Neural crest cell (in vitro differentiated cells): ENCODE measurements at places on chromosomes 11 and 22.

DNA sequence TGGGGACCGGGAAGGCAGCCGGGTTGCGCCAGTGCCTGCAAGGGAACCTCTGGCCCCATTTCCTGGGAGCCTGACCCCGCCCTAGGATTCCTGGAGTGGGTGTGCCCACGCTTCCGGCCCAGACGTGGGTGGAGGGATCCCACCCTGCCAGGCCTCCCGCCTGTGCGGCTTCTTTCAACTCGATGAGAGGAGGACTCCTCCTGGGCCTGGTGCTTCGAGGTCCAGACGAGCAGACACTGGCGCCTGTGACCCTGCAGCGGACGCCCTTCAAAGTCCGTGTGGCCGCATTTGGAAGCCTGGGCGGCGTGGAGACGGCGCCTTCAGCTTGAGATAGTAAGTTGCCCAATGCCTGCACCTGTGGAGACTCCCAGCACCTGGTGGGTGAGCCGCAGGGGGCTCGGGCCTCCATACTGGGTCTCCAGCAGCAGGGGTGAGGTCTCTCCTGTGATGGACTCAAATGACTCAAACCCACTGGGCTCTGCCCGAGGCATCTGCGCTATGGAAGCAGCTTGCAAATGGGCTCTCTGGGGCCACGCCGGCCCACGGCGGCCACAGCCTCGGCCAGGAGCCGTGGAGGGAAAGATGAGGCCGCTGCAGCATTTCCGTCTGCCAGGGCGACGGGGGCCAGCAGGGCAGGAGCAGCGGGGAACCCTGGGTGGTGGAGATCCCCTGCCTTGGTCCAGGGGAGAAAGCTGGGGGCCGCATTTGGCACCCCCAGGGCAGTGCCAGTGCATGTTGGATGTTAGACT is 64.3 kb upstream of the PPARA start:
- no peak for DNase-seq

GRCh38 chr11:7587712-7588111 is 73.9 kb downstream of the PPFIBP2 start:
- no peak for DNase-seq

DNA sequence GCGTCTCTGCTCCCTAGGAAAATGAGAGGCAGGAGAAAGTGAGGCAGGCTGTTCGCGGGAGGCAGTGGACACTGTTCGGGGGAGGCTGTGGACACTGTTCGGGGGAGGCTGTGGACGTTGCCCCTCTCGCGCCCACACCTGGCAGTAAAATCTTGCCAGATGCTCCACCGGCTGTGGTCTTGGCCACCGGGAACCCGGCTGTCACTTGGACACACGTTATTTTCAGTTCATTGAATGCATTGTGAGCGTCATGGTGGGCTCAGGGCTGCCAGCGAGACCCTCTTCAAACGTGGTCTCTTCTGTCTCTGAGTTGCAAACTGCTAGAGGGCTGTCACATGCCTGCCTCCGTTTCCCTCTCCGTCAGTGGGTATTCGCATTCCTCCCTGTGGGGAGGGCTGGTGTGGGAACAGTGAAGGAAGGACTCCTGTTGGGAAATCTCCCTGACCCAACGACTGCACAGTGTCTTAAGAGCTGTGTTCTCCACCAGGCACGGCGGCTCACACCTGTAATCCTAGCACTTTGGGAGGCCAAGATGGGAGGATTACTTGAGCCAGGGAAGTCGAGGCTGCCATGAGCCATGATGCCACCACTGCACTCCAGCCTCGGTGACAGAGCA is 1.4 kb downstream of the PRR5 start:
- DNase-seq: no peak

DNA sequence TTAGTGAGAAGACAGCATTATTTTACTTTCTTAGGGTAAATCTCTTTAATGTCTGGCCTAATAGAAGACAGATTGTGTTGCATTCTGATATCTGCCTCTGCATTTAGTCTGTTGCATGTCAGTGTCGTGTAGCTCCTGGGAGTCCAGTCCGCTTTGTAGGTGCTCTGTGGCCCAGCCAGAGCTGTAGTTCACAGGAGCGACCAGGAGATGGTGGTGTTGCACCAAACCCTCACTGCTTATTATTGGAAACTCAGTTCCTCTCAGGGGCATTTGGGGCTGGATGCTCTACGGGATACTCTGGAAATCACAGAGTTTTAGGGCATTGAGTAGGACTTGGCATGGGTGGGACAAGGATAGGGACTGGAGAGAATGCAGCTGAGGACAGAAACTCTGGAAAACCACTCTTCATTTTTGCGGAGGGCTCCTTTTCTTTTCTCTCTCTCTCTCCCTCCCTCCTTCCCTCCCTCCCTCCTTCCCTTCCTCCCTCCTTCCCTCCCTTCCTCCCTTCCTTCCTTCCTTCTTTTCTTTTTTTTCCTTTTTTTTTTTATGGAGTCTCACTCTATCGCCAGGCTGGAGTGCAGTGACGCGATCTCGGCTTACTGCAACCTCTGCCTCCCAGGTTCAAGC is 21.7 kb downstream of the MIAT start:
- peak; percentile 87 for DNase-seq

DNA sequence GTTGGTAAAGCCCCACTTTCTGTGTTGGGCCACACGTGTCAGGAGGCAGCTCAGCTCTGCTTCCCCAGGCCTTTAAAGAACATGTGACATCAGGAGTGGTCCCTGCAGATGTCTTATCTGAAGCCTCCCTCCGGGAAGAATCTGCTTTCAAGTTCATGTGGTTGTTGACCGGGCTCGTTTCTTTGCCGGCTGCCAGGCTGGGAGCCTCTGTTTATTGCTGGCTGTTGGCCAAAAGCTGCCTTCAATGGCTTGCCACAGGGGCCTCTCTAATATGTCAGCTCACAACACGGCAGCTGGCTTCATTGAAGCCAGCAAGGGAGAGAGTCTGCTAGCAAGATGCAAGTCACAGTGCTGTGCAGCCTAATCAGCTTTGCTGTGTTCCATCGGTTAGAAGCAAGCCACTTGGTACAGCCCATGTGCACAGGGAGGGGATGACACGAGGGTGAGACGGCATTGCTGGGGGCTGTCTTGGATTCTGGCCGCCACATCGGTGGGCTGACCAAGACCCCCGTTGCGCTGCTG is 14.6 kb downstream of the MRGPRF start:
- DNase-seq: no peak
